ENCODE measurements at places on chromosomes 13 and 19.

DNA sequence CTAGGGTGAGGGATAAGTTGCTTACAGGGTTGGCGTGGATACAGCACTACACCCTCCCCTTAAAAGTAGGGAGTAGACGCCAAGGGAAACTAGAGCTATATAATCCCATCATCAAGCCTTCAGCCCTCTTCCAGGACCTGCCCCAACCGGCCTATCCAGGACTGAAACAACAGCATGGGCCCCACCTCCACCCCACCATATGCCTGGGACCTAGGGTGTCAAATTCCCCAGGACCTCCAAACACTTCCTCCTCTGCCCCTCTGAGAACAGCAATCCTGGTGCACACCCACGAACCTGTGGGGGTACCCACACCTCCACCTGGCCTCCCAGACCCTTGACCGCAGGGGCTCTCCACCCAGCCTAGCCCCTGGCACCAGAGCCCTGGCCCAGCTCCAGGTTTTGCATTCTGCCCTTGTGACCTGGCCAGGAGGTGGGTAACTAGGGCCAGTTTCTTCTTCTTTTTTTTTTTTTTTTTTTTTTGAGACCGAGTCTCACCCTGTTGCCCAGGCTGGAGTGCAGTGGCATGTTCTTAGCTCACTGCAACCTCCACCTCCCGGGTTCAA is 1.4 kb upstream of the CYP2F1 start:
- no peak for DNase-seq

DNA sequence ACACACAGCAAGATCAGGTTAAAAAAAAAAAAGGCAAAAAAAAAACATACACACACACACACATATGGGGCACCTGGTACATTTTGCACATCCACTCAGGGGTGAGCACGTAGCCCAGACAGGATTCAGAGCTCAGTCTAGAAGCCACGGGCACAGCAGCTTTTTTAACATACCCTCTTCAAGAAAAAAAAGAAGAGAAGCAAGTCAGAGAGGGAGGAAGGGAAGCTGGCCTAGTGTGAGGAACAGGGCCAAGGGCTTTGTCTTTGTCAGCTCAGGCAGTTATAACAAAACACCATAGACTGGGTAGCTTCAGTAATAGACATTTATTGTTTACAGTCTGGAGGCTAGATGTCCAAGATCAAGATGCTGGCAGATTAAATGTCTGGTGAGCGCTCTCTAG is 2.3 kb upstream of the TPM4 start:
- DNase-seq, result no peak

DNA sequence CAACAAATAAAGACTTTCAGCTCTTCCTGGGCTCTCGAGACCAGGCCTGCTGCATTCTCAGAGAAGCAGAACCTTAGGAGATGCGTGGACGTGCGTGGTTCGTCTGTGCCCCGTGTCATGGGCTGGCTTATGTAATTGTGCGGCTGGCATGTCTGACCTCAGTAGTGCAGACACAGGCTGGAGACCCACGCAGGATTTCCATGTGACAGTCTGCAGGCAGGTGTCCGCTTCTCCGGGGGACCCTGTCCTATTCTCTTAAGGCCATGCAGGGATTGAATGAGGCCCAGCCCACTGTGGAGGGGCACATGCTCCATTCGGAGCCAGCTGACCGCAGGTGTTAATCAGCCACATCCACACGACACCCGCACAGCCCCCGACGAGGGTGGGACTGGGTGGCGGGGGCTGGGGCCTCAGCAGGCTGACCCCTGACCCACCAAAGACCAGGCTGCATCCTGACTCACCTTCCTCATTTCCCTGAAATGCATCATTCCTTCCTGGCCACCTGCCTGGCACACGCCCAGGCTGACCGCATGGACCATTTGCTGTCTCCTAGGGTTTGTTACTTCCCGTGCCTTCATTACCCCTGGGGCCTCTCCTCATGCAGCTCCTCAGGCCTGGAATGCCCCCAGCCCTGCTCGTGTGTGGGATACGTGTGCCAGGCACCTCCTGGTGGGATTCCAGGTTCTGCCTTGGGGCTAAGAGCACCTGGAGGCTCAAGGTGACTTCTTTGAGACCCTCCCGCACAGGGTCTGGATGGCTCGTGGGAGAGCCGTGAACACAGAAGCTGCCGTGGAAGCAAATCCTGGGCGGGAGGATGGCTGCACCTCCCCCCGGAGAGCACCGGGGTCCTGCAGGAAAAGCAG is 10.7 kb upstream of the MCF2L start:
- no peak for DNase-seq

DNA sequence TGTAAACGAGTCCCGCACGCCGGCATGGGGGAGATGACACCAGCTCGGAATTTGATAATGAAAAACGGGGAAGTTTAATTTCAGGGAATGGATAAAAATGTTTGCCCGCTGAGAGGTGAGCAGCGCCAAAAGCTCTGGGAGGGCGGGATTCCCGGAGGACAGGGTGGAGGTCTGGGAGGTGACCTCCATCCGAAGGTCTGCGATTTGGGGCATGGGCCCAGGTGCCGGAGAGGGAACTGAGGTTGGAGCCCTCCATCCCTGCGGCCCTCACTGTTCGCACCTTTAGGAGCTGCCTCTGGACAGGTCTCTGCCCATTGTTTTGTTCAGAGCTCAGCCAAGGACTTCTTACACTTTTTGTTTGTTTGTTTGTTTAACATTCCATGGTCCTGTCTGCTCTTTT is 129.8 kb downstream of the URI1 start:
- DNase-seq, result no peak

DNA sequence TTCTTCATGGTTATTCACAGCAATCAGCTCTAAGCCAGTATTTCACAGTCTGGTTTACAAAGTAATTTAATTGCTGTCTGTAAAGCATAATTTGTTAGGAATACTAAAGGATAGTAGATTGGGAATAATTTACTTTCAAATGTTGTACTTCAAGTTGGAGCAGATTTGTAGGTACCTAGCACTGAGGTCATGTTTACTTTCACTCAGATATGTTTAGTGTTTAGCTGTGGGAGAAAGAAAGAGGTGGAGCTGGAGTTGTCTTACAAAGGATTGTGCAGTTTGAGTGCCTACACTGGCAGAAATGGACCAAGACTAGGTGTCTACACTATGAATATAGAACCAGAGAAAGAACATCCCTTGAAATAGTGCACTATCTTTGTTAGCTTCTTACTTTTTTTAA is 464.6 kb downstream of the PCDH9 start:
- DNase-seq, result no peak

- no peak for DNase-seq
Measured at GRCh38 chr19:34317311-34317927, 47.6 kb upstream of the GPI start.

- no peak for DNase-seq
Measured at GRCh38 chr19:33524024-33524664, 2.6 kb upstream of the PEPD start.

GRCh38 chr13:30978981-30979956 is 46.8 kb downstream of the TEX26 start:
- peak; percentile 3 for DNase-seq

DNA sequence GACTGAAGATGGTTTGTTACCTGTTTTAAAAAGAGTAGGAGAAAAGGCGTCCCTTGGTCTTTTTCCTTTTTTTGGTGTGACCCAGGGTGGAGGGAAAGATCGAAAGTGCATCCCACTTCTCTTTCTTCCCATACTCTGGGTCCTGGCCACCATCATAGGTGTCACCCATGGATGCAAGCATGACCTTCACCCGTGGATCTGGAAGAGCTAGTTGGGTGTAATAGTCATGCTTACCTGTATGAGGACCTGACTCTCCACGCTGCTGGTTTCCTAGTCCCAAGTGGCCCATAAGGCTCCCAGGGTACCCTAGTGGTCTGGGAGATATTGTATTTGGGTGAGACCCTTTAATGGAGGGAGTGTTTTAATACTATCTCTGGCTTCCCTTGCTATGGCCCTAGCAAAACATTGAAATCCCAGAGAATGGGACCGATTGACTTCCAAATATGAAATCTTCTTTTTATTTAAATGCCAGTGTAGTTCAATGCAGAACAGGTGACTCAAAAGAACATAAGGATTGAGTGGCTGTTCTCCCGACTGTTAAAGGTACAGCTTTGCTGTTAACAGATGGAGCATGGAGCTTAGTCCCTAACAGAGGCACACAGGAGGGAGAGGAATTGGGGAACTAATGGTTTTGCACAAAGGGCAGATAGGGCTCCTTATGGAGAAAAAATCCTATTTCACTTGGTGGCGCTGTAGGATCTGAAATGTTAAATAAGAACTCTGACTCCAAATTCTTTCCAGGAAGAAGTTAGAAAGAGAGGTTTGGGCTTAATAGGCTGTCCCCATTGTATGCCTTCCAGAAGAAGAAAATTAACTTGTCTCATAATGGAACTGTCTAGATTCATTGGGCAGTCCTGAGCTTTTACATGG is 7.0 kb upstream of the ZNF550 start:
- DNase-seq, result no peak

GRCh38 chr19:44476559-44477408 is 23.5 kb downstream of the ZNF180 start:
- no peak for DNase-seq

- no peak for DNase-seq
Measured at GRCh38 chr13:99752373-99752772, 219.2 kb downstream of the ZIC5 start.
